ENCODE measurements at places on chromosomes 1 and 21. TPM values are rescaled to one million over a fixed set of nuclear protein-coding genes. Genes with fewer than 3 reads are reported as not detected.

Gene RIMKLA
- total RNA-seq: 2.4 TPM

Gene WLS
- total RNA-seq: 117 TPM

Gene VSIG8
- total RNA-seq: not detected

Gene ATP1A4
- not detected for total RNA-seq

Gene FCGR1A
- 2.9 TPM for total RNA-seq

Gene FABP3
- total RNA-seq: not detected

Gene SLC35F3
- not detected for total RNA-seq

Gene KCNJ9
- 0.27 TPM for total RNA-seq

Gene TUT4
- total RNA-seq: 12.3 TPM

Gene SPRR2E
- total RNA-seq: not detected

Gene FRRS1
- total RNA-seq: 32.4 TPM

Gene CHML
- total RNA-seq: 12.7 TPM

Gene SGIP1
- not detected for total RNA-seq

Gene KRTAP12-2
- not detected for total RNA-seq

Gene EBNA1BP2
- 28.1 TPM for total RNA-seq

Gene SSR2
- total RNA-seq: 92.1 TPM

Gene NBPF4
- total RNA-seq: not detected

Gene LRRC71
- total RNA-seq: not detected
